ENCODE measurements at places on chromosomes 13 and 19.

GRCh38 chr13:24166561-24166960 is 6.0 kb downstream of the SPATA13 start:
- no peak for DNase-seq

DNA sequence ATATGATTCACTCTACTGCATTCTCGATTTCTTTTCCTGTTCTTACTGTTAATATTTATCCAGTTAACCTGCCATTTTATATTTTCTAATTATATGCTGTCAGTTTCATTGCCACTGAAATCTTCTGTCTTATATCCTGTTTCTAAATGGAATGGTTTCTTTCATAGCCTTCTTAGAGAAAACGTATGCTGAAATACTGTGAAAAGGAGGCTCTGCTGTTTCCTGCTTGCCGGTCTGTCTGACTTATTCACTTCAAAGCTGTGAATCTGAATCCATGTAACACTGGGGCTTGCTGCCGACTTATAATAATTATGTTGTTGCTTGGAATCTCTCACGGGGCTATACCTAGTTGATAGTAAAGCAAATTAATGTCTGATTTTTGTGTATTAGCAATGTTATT is 80.0 kb downstream of the GPR12 start:
- no peak for DNase-seq

DNA sequence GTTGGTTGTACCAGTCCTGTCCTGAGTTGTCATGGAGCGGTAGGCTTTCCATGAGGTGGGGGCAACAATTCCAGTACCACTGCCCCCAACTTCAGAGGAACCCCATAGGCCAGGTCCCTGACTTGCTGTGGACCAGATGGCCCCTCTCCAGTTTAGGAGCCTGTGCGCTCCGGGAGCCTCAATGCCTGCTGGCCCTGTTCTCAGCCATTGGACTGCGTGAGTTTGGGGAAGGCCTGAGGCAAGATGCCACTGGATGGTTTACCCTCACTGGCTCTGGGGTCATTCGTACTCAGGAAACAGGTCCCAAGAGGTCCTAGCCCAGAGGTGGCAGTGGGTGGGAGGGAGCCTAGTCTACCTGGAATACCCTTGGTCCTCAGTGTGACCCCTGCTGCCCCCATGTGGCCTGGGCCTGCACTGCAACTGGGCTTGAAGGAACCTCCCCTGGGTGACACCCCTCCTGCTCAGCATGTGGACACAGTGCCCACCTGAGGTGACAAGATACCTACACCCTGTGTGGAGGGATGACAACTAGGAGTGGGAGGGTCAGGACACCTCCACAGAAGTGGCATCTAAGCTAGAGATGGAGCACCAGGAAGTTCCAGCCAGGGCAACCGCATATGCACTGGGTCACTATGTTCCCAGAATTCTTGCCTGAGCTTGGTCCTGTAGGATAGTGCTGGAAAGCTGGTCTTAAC is 6.0 kb upstream of the PRR19 start:
- DNase-seq: peak; percentile 88

GRCh38 chr19:10718205-10719196 is 622 bp downstream of the DNM2 start:
- peak; percentile 34 for DNase-seq

Data from tibial artery (tissue), 4 donors.